ENCODE measurements at places on chromosomes 5 and 9.

DNA sequence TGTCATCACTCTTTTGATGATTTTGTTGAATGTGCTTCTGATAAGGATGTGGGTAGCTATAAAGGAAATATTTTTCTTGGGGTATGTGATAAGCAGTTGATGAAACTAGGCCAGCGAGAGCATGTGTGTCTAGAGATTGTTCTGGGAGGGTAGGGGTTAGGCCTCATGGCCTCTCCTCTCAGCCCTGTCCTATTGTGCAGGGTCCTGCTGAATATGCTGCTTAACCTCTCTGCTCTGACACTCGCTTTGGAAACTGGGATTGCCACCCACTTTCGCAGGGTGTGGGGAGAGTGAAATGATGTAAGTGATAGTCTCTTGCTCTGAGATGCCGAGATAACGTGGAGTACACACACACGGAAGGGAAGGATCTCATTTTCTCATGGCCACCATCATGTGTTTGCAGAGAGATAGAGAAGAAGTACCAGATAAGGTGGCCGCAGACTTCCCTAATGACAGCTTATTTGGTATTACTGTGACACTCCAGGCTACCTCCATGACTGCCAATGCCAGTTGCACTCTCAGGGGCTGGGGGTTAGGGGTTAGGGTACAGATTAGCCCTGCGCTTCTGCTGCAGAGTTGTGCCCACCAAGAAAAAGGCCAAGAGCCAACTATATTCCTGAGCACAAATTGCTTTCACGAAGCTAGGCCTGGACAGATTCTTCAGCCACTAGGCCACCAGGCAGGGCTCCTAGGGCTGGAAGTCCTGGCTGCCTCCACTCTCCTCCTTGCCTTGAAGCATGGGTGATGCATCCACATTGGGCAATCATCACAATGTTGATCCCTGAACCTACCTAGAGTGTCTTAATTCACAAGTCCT, 25.2 kb upstream of the TNFAIP8 start:
- DNase-seq: no peak

GRCh38 chr5:37272511-37272910, 23.3 kb upstream of the CPLANE1 start:
- no peak for DNase-seq

GRCh38 chr5:58188262-58188651, 271.6 kb downstream of the PLK2 start:
- DNase-seq: no peak

DNA sequence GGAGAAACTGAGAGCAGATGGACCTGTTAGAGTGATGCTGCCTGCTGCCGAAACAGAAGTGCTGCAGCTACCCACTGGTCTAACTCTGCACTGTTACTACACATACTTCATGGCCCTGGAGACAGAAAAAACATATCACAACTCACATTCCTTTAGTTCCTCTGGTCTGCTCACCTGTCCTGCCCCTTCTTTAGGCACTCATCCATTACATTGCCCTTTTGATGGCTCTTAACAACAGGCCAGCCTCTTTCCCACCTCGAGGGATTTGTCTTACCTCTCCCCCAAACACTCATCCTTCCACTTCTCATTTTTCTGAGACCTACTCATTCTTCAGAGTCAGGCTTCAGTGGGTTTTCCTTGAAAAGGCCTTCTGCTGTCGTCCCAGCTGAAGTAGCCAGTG, 49.2 kb downstream of the KCTD16 start:
- DNase-seq: no peak

DNA sequence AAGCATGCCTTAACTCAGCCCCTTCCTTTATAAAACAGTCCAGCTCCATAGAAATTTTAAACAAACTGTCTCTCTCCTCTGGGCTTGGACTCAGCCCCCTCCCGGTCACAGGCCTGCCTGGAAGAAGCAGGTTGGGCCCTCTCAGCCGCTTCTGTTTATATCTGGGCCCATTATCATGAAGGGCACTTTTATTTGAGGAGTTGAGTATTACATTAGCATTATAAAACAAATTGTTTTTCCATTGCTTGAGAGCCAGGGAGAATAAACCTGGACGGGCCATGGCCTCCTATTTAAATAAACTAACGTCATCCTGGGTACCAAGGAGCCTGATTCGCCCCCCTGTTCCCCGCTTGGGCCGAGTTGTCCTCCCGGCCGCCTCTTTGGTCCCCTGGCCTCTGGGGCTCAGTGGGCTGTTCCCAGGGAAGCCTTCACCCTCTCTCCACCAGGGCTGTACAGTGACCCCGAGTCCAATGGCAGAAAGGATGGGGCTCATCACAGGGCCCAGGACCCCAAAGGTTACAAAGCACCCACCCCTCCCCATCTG, 13.2 kb downstream of the IRX2 start:
- no peak for DNase-seq
